ENCODE measurements at places on chromosomes 5 and 9. TPM values are rescaled to one million over a fixed set of nuclear protein-coding genes. Genes with fewer than 3 reads are reported as not detected.

DNA sequence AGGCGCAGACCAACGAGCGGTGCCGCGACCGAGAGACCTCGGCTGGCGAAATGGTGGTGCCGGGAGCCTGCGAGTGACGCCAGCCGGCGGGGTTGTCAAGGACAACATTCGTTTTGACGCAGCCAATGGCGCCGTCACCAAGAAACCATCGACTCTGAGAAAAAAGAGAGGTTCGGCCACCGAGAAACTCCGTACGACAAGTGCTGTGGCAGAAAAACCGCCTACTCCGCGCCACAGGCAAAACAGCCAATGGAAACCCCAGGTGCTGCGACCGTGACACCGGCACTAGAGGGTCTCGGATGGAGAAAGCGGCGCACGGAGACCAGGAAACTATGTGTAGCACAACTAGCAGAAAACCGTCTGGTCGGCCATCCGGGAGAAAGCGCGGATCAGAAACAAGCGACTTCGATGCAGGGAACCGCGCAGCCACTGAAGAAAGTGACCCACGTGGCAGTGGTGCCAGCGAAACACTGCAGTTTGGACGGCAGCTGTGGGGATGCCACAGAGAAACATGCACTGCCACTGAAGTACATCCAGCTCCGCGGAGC is 88.8 kb downstream of the ANXA2R start:
- peak; percentile 61 for DNase-seq

DNA sequence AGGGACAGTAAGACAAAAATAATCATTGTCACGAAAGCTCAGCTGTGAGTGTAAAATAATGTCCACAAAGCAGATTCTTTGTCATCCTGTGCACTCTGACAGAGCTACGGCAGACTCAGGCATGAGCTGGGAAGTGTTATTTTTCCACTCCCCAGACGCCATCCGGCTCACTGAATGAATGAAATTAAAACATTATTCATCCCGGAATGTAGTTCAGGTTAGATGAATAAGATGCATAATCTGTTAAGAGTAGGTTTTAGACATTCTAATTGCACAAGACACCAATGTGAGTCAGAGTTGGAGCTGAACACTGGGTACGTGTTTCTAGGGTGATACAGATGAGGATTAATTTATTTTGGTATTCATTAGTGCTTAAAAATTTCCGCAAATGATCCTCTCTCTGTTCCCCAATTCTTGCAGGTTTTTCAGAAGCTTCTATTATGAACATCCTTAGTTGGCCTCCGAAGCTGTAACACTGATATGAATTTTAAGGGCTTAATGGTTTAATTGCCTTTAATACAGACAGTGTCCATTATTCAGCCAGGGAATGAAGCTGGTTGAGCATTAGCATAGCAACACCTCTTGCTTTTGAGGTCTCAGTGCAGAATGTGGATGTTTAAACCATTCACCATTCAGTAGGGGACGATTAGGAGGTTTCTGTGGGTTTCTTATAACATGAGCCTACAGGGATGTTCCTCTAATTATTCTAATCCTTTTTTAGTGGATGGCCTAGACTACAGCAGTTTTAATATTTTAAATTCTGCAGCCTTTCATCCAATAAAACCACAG is 65.6 kb upstream of the FRRS1L start:
- no peak for DNase-seq

DNA sequence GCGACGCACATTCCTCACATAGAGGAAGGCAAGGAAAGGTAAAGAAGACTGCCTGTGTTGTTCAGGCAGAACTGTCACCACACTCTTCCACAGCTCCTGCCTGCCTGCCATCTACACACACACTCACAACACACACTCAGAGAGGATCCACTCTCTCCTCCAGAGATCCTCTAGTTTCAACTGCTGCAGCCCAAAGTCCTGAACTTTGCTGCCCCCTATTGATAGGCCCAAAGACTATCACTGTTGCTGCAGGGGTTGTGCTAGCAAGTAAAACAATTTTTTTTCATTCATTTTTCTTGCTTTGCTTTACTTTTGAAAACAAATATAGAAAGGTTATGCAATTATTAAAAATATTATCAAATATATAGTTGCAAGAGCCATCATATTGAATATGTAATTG is 5.9 kb upstream of the CFAP90 start:
- DNase-seq = peak; percentile 51

DNA sequence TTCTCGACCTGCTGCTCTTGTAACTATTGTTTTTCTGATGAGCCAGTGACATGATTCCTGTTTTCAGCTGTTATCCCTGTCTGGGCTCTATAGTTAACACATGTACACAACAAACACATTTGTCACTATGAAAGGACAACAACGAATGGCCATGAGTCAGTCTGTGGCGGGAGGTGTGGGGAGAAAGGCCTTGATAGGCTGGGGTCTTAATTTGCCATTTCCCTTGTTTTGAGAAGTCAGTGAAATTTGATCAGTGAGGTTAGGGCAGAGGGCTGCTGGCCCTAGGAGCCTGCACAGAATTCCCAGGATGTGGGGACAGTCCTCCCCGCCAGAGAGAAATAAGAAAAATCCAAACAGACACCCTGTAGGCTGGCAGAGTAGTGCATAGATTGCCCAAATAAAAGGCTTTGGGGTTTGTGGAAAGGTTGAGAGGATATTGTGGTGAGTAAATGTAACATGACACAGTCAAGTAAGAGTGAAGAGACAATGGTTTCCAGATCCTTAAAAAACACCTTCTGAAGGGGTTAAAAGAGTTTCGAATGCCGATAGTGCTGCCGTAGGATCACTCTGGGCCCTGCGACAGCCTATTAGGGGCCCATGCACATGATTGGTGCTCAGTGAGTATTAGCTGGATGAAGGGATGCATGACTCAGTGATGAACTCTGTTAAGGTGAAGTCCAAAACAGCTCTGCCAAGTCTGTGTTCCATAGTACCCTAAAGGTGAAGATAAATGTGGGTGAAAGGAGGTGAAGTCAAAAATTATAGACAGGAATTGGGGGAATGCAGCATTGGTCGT is 110.9 kb upstream of the PRRC1 start:
- DNase-seq = peak; percentile 21

Gene ASPN
- not detected for total RNA-seq

DNA sequence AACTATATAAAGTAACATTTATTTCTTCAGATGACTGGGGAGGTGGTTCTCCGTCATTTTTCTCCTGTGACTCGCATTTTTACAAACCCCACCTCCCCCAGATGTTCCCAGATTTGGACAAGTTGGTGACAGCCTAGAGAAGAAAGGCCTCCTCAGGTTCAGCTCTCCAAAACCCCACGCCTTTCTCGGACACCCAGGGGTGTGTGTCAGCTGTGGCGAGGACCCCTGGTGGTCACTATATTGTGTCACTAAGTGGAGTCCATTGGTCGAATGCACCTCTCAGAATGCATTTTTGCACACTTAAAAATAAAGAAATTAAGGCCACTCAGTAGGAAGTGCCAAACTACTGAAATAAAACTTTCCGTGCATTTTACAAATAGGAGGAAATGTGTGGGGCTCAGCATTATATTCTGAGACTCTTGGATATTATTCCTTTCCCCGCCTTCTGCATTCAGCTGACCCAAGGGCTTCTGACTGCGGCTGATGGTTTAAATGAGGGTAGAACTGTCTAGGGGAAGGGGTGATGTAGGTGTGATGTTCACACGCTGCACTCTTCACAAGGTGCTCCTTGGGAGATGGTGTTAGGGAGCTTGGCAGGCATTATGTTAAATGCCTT is 47.6 kb downstream of the ACO1 start:
- DNase-seq = peak; percentile 61

- DNase-seq = no peak
These were observed 19.8 kb downstream of the GABBR2 start for GRCh38 chr9:98688710-98689495.

DNA sequence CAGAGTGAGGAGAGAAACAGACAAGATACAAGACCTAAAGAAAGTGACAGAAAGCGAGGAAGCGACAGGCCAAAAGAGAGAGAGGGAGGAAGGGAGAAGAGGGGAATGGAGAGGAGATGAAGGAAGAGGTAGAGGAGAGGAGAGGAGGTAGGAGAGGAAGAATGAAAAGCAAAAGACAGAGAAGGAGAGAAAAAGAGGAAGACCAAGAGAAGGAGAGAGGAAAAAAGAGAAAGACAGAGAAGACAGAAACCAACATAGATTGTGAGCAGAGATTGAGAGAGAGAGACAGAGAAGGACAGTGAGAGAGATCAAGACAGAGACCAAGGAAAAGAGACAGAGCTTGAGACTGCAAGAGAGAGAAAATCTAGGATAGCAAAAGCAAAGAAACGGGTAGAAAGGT is 58.6 kb upstream of the FNIP1 start:
- no peak for DNase-seq

DNA sequence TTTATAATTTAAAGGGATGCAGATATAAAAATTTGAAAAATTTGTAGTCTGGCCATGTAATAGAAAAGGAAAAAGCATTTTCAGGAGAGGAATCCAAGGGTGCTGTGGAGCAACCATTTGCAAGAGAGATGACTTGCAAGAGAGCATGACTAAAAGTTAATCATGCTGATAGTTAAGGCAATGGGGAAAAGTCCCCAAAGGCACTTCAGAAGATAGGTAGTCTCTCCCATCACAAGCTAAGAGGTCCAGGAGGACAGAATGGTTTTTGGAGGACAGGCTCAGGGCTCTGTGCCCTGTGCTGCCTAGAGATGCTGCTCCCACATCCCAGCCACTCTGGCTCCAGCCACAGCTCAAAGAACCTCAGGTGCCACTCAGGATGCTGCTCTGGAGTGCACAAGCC is 38.8 kb downstream of the DNAJB5 start:
- DNase-seq = no peak

Gene COL27A1
- 1.1 TPM for total RNA-seq

DNA sequence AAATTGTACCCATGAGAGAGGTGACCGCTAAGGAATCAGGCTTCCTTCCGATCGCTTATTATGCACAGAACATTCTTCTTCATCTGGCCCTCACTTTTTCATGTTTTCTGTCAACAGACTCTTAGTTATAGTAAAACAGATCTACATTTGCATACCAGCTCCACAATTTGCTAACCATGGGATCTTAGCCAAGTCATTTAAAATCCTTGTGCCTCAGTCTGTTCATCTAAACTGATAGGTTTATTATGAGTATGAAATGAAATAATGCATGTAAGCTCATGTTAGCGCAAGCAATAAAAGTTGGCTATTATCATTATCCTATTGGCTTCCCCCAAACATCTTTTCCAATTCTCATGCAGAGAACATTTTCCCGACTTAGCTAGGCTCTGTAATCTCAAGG is 42.3 kb downstream of the FGF1 start:
- DNase-seq = no peak

DNA sequence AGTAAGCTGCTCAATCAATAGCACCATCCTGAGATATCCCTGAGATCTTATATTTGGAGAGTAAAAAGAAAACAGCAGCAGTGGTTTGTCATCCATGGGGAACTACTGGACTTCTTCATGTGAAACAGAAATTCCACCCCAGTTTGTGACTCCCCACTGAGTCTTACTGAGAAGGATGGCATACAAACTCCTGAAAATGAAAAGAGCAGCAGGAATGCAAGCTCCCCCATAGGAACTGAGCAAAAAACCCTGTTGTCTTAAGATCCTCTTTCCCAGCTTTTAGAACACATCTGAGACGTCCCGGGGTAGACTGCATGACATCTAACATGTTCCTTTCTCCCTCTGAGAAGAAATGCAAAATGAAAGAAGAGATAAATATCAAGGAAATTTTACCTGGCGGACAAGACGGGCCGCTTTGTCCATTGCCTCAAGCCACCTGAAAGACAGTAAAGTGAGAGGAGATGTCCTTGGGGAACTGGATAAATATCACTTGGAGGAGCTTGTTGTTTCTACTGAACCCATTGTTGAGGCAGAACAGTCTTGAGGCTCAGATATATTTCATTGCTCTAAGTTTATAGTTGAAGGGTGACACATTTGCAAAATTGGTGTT is 117.1 kb downstream of the NUDT12 start:
- no peak for DNase-seq

Gene SPATA31D4
- total RNA-seq = not detected

GRCh38 chr5:142250119-142250518 is 74.7 kb downstream of the SPRY4 start:
- no peak for DNase-seq

Gene ACOT12
- total RNA-seq = not detected

DNA sequence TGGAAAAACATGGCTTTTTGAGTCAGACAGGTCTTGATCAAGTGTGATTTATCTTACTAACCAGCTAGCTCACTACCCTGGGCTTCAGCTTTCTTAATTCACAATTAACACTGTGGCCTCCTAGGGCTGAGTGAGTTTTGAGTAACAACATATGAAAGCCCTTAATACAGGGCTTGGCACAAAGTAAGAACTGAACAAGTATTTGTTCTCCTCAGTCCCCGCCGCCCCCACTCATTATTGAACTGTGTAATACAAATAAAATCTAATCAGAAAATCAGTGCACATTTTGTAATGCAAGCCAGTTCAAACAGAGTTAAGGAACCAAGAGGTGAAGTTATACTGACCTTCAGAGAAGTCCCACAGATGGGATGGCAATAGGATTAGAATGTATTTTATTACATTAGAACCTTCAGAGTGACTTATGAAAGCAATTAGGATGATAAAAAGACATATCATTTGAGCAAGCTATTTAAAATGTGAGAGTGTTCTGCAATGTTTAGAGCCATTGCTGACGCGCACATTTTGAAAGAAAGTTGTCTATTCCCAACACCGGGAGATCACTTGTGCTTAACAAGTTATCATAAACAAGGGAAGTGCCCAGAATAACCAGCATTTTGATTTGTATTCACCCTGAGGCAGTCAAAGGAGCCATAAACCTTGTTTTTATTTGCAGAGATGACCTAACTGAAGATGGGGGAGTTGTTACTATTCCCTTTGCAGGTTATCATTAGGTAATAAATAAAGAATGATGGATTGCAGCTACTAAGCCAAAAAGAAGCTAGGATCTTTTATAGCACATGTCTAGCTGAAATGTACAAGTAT is 19.4 kb downstream of the ADAMTS16 start:
- no peak for DNase-seq

Gene B4GALT1
- total RNA-seq = 13.1 TPM

DNA sequence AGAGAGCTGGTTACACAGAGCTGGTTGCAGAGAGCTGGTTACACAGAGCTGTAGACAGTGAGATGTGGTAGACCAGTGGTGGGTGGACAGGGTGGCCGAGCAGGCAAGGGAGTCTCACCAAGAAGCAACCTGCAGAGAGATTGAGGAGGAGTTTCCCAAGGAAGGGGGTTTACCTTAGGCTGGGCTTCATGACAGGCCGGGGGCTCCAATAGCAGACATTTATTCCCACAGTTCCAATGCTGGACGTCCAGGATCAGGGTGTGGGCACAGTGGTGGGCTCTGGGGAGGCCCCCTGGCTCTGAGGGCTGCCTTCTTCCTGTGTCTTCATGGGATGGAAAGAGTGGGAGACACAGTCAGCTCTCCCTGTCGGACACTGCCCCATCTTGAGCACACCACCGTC is 386.9 kb upstream of the IRX4 start:
- DNase-seq = no peak

GRCh38 chr9:111016016-111016415 is 22.3 kb downstream of the LPAR1 start:
- DNase-seq = no peak

Gene FAM193B
- total RNA-seq = 16.3 TPM

- no peak for DNase-seq
These were observed 405.5 kb downstream of the KIF4B start for GRCh38 chr5:155418960-155419579.

Data from lung microvascular endothelial cell (primary cell).